ENCODE measurements at places on chromosomes 12 and 14.

DNA sequence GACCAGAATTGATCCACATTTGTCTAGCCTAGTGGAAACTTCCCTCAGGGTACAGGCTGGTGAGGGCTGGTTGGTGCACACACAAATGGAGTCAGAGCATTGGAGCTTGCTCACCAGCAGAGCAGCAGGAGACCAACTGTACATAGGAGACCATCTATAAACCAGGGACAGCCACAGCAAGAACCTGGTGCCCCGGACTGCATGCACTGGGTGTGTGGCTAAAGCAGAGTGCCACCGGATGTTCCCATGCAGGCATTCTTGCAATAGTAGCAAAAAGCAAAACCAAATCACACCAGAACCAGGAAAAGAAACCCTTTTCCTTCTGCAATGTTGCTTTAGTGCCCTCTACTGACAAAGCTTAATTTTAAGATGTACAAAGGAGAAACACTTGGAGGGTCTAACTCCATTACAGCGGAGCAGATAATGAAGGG is 136.4 kb downstream of the MDGA2 start:
- DNase-seq: no peak

- no peak for DNase-seq
Observed at GRCh38 chr12:108526482-108527165, 11.5 kb downstream of the FICD start.

DNA sequence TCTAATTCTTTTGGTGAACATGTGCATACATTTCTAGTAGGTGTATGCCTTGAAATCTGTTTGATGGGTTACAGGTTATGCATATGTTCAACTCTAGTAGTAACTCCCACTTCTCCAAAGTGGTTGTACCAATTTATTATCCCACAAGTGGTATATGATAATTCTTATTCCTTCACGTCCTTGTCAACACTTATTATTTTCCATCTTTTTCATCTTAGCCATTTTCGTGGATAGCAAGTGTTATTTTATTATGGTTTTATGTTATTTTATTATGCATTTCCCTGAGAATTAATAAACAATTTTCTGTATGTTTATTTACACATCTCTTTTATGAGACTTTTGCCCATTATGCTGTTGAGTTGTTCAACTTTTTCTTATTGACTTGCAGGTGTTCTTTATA is 11.2 kb upstream of the AMIGO2 start:
- no peak for DNase-seq

- no peak for DNase-seq
Observed at GRCh38 chr14:65704850-65705249, 292.3 kb downstream of the FUT8 start.

GRCh38 chr14:90454041-90455000 is 57.5 kb downstream of the CALM1 start:
- DNase-seq: no peak

DNA sequence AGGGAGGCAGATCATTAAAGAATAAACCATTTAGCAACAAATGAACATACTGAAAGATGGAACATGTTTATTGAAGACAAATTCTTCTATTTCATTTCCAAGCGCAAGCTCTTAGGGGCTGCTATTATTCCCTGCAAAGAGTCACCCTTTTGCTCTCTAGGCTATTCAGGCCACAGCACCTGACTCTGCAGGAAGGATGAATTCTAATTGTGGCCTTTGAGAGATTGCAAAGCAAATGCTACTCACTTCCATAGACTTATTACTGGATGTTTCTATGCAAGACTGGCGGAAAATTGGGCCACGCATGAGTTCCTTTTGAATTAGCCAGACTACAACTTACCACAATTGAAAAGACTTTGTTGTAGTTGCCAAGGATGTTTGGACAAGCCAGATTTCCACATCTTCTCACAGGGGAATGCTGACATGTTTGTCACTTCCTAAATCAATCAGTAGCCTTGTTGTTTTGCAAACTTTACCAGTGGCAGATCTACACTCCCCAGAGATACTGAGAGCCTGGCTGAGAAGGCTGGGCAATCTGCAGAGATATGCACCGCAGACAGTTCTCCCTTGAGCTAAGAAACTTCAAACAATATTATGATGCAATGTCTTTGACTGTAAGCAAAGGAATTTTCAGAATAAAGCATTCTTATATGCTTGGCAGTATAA is 334.3 kb upstream of the SYT1 start:
- no peak for DNase-seq

DNA sequence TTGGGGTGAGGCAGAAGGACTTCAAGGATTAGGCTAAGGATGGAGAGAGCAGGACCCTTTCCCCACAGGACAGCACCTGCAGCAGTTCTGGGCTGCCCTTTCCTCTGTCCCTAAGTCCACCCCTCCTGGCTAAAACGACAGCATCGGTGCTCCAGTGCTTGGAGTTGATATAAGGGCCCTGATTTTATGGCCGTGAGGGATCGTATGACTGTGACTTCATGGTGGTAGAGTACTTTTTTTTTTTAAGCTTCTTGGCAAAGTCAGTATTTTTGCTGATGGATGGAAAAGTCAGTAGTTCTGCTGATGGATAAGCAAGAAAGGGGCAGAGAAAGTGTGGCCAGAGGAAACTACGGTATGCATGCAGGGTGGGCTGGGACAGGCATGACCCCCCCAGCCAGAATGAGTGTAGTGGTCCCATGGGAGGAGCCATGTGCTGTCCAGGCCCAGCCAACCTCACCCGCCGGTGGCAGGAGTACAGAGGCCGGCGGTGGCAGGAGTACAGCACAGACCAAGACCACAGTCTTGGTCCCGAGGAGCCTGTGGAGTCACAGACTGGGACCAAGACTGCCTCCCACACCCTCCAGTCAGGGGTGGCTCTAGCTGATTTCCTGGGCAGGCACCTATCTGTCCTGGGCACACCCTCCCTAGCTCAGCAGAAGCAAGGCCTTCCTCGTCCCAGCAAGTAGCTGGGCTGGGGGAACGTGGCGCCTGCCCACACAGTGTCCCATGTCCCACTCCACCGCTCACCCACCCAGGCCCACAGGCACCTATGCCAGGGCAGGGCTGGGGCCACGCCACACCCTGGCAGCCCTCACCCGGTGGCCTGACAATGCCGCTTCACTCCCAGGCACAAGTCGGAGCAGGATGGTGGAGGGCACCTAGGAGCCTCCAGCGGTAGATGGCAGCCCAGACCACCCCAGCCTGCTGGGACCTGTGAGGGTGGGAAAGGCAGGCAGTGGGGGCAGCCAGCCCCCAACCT is 46.3 kb downstream of the CCDC88C start:
- DNase-seq: peak; percentile 39

DNA sequence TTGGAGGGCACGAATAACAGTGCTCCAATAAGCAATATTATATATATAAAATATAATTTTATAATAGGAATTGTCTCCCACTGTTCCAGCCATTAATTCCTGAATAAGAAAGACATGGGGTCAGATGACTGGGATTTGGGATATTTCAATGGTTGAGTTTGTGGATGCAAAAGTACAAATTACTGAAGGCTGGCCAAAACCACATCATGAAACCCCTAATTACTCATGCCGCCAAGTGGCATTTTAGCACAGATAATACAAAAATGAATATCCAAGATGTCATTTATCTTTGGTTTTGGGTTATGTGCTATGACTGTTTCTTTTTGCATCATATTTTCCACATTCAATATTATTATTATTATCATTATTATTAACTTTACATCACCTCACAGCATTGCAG is 261.4 kb upstream of the TBX3 start:
- DNase-seq: no peak

DNA sequence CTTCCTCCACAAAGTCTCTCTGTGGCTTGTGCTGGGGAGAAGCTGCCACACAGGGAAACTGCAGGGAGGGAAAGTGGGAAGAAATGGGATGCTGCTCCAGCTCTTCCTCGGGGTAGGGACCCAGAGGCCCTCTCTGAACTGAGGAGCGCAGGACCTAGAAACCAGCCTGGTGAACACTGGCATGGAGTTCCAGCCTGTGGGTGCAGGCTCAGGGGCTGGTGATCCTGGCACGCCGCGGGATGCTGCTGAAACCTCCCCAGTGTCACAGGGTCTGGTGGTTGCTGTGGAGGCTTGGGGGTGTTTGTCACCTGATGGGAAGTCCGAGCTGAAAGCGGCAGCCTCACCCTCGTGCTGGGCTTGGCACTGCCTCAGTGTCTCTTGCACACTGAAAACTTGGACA is 5.2 kb upstream of the KRT75 start:
- no peak for DNase-seq

DNA sequence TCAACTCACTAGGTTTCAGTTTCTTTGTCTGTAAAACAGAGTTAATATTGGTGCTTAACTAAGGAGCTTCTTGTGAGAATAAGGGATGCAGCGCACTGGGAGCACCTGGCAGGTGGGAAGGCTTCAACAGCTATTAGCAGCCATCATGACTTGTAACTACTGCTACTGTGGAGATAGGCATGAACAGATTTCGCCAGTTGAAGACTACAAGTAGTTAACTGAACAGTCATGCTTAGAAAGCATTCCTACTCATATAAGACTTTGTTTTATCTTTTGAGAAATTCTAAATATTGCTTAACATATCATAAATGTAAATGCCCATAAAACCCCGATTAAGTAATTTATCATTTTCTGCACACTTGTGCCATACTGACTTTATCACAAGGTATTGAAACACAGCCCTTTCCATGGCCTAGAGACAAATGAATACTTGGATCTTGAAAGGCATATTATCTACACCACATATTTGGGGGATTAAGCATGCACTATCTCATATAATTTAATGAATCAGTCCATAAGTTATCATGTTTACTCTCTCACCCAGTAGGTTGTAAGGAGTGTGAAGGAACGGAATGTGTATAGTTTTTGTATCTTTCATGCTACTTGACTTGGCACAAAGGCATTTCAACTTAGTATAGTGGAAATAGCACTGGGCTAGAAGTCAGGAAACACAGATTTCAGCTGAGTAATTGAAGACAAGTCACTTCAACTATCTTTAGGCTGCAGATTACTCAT is 16.1 kb downstream of the NTN4 start:
- no peak for DNase-seq

DNA sequence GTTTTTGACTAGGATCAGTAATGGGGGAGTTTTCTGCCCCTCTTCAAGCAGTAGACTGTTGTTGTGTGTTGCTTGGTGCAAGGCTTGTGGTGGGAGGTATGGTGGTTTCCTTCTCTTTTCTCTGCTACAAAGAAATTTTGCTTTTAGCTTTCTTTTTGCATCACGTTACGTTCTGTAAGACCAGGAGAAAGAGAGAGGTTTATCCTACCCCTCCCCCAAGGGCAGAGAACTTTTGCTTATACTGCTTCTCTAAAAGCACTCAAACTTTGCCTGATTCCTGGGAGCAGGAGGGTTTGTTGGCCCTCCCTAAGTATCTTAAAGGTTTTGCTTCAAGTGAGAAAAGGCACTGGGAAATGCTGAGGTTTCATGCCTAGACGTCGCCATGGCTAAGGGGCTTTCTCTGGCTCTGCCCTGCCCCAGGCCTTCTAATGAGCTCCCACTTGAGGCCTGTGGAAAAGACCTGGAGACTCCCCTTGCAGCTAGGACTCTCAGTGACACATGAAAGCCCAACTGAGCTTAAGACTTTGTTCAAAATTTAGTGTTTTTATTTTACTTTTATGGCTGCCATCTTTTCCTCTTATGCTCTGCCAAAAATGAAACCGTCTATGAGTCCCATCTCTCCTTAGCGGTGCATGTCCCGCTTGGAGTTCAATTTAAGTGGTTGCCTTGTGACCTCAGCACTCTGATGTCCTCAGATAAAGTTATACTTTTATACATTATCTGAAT is 49.2 kb downstream of the EIF2S3B start:
- no peak for DNase-seq

DNA sequence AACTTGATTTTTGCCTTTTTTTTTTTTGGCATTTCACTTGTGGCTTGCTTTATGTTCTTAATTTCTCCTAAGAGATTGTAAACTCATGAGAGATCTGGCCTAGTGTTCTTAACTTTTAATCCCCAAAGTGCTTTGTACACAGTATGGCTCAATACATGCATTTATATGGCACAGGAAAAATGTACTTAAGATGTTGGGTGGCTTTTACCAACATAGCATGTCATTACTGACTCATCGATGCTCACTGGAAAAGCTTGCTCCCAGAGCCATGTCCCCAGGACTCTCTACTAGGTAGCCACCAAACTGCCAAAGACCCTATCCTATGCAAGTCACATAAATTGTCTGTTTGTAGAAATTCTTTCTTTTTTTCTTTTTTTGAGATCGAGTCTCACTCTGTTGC is 13.1 kb upstream of the SMCO3 start:
- DNase-seq: no peak

GRCh38 chr12:65602610-65603295 is 221.5 kb upstream of the HMGA2 start:
- DNase-seq: no peak

DNA sequence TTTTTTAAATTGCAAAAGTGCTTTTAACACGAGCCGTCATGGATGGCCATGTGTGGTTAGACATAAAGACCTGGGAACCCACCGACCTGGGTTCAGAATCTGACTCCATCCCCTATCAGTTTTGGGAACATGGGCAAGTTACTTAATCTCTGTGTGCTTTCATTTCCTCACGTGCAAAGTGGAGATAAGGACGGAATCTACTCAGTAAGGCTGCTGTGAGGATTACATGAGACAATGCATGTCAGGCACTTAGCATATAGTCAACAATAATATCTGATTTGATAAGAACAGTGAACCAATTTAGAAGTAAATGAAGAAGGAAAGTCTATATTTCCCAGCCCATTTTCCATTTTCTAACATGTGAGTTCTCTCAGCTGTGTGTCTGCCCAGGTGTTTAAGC is 235.4 kb downstream of the SUDS3 start:
- DNase-seq: no peak

DNA sequence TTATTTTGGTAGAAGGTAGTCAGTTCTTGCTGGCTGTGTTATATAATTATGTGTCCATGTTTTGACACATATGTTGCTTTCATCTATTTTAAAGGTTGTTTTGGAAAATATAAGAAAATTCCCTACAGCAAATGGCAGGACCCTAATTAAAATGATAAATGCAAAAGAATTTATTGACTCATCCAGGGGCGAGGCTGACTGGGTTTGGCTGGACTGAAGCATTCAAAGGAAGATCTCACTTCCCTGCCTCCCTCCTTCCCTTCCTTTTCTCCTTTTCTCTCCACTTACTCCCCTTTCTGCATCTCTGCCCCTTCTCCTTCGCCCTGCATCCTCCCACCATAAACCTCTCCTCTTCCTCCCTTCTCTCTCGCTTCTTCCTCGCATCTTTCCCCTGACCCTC is 129.6 kb downstream of the SNAPC1 start:
- DNase-seq: no peak

GRCh38 chr12:131166717-131167116 is 213.0 kb downstream of the ADGRD1 start:
- no peak for DNase-seq

GRCh38 chr12:29797565-29798355 is 14.0 kb upstream of the TMTC1 start:
- no peak for DNase-seq

- no peak for DNase-seq
Observed at GRCh38 chr14:85527006-85527405, 2.9 kb upstream of the FLRT2 start.

DNA sequence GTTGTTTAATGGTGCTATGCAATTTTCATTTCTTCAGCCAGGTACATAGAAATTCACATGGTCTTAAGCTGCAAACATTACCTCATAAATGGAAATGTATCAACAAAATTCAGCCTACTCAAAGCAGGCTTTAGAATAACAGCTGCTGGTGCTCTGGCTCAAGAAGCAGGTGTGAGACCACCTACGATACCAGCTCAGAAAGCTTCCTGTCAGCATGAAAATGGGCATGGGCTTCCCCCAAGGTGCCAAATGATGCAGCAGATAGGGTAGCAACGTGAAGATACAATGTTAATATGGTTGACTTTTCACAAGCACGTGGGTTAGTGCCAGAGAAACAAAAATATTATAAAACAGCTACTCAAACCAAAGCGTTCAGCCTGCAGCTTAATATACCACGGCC is 343.4 kb upstream of the PRICKLE1 start:
- DNase-seq: no peak
